NCI-H526 treated with DMSO at 0.1 percent for 48 hours (cell line): ENCODE measurements at places on chromosomes 2 and 18.

DNA sequence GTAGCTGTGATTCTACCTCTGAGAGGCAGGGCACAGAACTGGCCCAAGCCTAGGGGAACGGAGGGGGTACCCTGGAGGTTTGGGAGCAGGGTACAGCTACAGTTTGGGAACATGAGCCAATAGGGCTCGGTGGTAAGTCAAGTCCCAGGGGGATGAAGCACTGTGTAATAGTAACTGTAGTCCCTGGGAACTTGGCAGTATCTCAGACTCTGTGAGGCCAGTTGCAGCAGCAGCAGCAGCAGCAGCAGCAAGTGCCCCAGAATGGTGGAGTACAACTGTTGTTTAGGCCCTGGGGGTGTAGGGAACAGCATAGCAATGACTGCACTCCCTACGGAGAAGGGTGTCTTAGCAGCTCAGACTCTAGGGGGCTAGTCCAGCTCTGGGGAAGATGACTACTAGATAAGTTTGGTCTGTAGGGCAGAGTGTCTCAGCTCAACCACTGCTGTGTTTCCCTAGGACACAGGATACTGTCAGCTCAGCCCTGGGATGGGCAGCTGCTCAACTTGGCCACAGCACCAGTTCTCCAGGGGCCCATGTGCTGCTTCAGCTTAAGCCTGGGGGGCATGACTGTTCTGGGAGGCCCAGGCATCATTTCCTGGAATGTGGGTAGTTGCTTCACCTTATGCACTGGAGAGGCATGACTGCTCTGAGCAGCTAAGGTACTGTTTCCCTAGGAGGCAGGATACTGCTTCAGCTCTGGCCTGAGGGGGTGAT lies 20.5 kb downstream of the CARF start:
- no peak for DNase-seq

DNA sequence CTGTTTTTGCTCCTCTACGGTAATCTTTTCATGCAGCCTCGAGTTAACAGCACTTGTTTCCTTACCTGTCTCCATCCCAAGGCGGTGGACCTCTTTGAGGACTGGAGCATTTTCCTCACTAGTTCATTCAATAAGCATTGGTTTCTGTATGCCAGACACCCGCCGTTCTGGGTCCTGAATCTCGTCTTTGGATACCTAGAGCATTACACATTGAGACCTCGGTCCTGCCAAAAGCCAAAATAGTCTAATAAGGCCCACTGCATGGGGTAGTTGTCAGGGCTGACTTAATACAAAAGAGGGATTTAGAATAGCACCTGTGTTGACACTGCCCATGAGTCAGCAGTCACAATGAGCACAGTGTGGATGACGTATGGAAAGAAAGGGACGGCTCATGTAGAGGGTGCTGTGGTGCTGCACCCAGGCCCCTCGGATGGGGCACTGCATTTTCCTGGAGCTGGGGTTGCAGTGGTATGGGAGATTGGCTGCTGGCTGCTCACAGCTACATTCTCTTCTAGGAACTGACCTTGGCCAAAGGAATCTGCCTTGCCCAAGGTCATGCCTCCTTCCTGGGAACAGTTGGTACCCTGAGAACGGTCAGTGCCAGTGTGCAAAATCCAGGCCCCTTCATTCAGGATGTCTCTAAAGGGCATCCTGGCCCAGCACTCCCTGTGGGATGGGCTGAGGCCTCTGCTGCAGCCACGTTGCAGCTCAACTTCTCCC lies 126.9 kb upstream of the NCK2 start:
- no peak for DNase-seq

DNA sequence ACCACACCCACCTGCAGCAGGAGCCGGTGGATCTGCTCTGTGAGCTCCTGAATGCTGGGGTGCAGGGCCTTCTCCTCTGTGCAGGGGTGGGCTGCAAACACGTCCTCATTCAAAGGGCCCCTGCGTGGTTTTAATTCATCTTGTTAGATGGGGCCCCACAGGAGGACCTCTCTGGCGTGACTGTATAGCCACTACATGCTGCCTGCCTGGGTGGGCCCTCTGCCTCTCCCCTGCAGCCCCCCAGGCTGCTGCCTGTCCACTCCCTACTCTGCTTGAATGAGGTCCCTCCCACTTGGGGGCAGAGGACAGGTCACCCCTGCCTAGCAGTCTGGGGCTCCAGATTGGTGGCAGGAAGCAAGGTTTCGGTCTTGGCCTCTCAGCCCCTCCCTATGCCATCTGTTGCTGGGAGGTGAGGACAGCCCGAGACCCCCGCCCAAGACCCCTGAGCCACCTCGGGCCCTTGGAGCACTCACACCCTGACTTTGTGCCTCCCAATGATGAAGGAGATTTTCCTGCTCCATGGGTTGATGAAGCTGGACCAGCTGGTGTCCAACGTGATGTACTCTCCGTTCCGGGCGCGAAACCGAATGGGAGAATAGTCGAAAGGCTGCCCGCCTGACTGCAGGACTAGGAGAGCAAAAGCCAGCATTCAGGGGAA lies 22.0 kb upstream of the HES6 start:
- no peak for DNase-seq

- no peak for DNase-seq
Observed at GRCh38 chr2:73925033-73925704, 1.5 kb upstream of the DGUOK start.

DNA sequence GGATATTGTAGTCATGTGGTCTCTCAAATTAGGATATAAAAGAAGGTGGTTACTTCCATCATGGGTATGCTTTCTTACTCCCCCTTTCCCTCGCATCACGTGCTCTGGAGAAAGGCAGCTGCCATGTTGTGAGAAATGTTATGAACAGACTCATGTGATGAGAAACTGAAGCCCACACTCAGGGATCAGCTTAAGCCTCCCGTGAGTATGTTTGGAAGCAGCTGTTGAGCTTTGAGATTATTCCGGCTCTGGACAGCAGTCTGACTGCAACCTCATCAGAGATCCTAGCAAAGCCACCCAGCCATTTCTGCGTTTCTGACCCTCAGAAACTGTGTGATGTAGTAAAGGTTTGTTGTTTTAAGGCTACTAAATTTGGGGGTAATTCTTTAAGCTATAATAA lies 700.1 kb downstream of the ADCYAP1 start:
- DNase-seq = no peak

- peak; percentile 66 for DNase-seq
Observed at GRCh38 chr2:26692279-26692896, at the start of gene KCNK3. KCNK3 (plus strand) TSS chr2:26692722; CDS start chr2:26692876, 154 bp downstream.

DNA sequence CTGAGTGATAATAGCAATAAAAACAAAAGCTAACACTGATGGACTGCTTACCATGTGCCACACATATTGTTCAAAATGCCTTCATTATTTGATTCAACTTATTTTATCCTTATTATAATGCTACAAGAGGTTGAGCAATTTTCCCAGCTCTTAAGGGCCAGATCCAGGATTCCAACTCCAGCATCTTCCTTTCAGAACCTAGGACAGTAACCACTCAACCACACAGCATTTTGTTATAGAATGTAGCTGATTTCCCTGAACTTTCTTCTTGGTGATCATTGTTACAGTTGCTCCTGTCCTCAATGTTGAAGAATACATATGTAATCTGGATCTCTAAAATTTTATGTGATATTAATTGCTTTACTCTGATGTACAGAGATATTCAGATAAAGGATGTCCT lies 341.7 kb downstream of the PIK3C3 start:
- DNase-seq = no peak

DNA sequence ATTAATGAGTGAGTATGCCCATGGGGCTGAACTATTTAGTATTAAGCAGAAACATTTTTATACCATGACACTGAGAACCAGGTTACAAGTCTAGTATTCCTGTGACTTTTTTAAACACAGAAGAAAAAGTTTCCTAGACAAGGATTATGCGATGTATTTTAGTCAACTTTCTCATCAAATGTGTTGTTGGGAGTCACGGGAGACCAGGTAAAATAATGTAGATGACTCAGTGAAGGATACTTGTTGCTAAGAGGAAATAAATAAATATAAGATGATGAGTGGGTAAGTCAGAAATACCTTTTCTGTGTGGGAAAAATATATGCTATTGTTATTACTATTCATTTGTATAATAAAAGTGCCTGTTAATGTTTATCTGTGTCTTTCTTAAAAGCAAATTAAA lies 23.4 kb downstream of the MBD5 start:
- no peak for DNase-seq

- DNase-seq = no peak
Observed at GRCh38 chr2:147098940-147099339, 745.9 kb upstream of the ACVR2A start.

- no peak for DNase-seq
Observed at GRCh38 chr18:31325051-31325450, 7.1 kb downstream of the DSG1 start.

GRCh38 chr18:9557250-9557943 lies 57.0 kb downstream of the PPP4R1 start:
- DNase-seq = no peak

DNA sequence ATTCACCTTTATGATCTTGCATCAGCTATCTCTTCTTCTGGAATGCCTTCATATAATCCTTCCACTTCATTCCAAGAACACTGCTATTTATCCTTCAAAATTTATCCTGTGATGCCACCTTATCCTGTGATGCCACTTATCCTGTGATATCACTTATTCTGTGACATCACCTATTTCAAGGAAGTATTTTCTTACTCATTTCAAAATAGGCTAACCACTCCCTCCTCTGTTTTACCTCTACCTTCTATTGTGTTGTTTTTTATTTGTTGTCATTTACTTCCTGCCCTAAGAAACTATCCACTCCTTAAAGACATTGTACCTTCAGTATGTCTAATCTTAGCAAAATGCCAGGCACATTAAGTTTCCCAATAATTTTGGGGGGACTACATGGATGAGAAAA lies 38.8 kb downstream of the CD226 start:
- no peak for DNase-seq

DNA sequence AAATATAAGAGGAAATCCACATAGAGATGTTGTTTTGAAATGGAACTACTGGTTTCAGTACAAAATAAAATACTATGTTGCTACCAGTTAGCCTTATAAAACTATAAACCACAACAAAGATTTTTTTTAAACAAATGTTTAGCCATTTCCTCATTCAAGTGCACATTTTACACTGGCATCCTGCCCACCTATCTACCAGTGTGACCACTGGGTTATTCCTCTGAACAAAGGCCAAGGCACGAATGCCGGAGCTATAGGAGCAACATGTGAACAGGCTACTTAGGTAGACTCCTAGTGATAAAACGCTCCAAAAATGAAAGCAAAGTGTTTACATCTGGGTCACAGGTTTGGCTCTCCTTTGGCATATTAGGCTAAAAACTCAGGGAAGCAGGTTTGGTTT lies 31.8 kb upstream of the SULT1C4 start:
- DNase-seq = no peak

DNA sequence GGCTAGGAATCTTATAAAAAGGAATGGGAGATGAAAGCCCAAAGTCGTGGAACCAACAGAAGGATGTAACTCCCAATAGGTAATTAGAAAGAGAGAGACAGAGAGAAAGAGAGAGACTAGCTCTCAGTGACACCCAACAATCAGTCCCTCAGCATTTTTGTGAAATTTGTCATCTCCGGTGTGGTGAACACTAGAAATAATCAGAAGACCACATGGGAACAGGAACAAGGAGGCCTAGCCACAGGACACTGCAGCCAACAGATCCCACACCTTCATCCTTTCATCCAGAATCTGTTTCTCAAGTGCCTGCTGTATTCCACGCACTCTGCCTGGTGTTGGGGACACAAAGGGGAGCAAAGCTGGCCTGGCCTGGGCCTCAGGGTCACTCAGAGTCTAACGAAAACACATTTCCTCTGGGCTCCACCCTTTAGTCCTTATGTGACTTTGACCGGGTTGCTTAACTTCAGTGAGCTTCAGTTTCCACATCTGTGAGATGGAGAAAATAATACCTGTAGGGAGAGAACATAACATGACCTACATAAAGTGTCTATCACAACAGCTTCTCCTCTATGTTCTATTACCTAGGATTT lies 53.1 kb downstream of the EHD3 start:
- no peak for DNase-seq

- peak; percentile 52 for DNase-seq
Observed at GRCh38 chr2:191245869-191246531, 796 bp downstream of the MYO1B start.

DNA sequence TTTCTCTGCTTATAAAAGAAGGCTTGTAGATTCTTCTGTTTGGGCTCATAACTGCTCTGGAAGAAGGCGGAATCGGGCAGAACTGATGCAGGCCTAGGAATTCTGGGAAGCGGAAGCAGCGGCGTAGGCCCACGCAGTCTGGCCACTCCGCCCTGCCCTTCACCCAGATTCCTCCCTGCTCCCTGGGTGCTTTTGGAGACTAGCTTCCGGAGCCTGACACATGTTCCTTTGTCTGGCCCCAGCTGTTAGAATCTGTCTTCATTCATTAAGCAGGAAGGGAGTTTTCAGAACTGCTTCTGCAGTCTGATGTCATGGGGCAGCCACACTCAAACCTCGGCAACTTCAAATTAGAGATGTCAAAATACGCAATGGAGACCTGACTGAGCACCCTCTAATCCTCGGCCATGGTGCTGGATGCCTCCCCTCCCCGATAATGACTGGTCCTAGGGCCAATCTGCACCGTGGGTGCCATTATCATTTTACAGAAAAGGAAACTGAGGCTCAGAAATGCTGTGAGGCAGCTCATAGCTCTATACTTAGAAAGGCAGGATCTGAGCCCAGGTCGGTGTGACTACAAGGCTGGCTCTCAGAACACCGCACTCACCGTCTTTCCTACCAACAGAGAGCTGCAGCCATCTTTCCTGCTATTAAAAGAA lies 275.7 kb downstream of the MYCN start:
- no peak for DNase-seq

- DNase-seq = no peak
Observed at GRCh38 chr2:64516651-64517510, 7.2 kb upstream of the AFTPH start.

- peak; percentile 12 for DNase-seq
Observed at GRCh38 chr2:193584522-193584938, 1389.8 kb upstream of the TMEFF2 start.

DNA sequence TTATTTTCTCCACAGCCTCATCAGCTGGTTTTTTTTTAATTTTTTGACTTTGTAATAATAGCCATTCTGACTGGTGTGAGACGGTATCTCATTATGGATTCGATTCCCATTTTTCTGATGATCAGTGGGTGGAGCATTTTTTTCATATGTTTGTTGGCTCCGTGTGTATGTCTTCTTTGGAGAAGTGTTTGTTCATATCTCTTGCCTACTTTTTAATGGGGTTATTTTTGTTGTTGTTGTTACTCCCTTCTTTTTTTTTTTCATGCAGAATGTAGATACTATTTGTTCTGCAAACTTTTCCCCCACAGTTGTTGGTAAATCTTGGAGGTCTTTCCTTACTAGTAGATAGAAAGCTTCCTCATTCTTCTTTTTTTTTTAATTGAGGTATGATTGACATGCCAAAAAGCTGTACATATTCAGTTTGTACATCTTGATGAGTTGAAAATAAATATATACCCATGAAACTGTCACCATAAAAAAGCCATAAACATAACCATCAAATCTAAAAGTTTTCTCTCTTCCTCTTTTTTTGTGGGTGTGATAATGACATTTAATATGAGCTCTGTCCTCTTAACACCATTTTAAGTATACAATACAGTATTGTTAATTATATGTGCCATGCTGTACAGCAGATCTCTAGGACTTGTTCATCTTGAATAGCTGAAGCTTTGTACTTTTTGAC lies 21.8 kb upstream of the NT5DC4 start:
- DNase-seq = no peak

- DNase-seq = no peak
Observed at GRCh38 chr2:157431176-157431575, 12.7 kb downstream of the CYTIP start.
